Osteocyte (in vitro differentiated cells): ENCODE measurements at places on chromosomes 7 and 10.

DNA sequence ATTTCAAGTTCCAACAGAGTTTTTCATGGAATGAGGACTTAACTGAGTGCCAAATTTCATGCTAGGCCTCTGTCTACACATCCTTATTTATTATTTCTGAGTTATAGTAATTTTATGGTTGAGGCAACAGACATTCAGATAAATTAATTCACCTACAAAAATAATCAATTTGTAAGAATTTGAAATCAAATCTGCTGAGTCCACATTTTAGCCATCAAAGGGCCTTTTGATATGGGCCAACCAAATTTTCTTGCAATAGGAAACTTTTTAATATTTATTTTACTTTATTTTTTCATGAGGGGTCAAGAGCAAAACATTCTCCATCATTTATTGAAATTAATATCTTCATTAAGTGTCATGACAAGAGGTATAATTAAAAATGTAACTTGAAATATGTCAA, 875.5 kb downstream of the NRG3 start:
- DNase-seq: no peak

GRCh38 chr10:106557951-106558733, 606.4 kb downstream of the SORCS1 start:
- DNase-seq: no peak

- no peak for DNase-seq
Measured at GRCh38 chr10:70441895-70442309, 421 bp upstream of the NODAL start.

DNA sequence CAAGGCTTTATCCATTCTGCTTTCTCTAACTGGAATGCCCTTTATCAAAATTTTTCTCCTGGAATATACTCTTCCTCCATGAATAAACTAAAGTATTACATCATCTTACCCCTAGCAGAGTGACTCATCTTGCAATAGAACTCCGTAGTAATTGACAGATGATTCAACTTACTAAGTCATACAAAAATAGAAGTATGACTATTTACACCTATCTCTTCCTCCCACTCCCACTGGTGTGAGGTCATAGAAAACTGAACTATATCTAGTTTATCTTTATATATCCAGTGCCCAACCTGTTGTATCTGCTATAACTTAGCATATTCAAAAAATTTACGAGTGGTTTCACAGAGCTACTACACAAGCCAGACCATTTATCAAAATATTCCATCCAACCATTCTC, 26.1 kb downstream of the ABCB1 start:
- no peak for DNase-seq

- no peak for DNase-seq
Measured at GRCh38 chr10:24848195-24848594, 104.2 kb downstream of the PRTFDC1 start.

GRCh38 chr10:11824825-11825224, 1.7 kb downstream of the PROSER2 start:
- DNase-seq: no peak

DNA sequence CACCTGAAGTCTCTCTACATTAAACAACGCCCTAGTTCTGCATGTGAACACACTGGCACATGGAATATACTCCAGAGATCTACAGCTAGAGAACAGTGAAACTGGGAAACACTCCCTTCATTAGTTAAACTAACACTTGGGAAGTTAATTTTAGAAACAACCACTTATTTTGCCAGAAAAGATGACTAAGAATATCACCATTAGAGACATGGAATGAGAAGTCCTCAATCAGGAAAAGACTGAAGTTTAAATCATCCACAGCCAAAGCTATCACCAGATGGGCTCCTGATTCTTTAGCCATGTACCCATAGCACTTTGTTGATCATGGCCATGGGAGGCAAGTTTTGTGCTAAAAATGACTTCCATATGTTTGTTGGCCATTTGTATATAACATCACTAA, 719.5 kb downstream of the KCNMA1 start:
- no peak for DNase-seq

DNA sequence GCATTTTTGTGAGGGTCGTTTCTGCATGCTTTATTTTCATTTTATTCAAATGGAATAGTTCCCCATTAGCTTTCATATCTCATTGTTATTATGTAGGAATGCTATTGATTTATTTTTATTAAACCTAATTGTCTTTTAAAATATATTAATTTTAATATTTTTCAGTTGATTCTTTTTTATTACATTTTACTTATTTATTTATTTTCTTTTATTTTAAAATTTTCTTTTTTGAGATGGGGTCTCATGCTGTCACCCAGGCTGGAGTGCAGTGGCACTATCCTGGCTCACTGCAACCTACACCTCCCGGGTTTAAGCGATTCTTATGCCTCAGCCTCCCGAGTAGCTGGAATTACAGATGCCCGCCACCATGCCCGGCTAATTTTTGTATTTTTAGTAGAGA, 7.4 kb upstream of the STK17A start:
- no peak for DNase-seq

DNA sequence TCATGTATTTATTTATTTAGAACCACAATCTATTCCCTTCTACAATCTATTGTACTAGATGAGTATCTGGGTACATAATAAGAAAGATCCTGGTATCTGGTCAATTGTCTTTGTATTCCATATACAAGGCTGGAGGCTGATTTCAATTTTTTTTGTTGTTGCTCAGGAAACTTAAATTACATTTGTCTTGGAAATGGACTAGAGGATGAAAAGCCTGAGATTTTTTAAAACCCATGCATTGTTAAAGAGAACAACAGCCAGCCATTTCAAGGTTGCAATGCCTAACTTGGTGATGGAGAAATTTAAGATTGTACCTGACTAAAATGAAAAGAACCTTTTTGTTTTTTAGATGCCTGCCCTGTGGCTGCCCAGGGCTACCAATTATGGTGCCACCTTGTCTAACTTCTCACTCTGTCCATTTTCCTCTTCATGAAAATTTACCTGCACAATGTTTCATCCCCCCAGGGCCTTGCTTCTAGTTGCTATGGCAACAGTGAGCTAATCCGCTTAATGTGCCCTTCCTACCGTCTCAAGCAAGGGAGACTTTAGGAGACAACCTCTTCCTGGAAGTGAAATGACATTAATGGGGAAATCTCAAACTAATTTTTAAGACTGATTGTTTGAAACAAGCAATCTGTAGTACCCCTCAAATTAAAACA, 203.7 kb upstream of the PHYHIPL start:
- no peak for DNase-seq

- no peak for DNase-seq
Measured at GRCh38 chr10:70664702-70665195, 7.6 kb upstream of the ADAMTS14 start.

- DNase-seq: no peak
Measured at GRCh38 chr7:84025332-84025927, 169.2 kb downstream of the SEMA3A start.

GRCh38 chr10:28806951-28807759, 129.8 kb downstream of the BAMBI start:
- no peak for DNase-seq
